ENCODE measurements at places on chromosomes 3 and 15.

- DNase-seq = no peak
Observed at GRCh38 chr3:168847291-168847883, 751.7 kb upstream of the GOLIM4 start.

GRCh38 chr3:121985846-121986245 is 36.2 kb downstream of the ILDR1 start:
- DNase-seq = no peak

DNA sequence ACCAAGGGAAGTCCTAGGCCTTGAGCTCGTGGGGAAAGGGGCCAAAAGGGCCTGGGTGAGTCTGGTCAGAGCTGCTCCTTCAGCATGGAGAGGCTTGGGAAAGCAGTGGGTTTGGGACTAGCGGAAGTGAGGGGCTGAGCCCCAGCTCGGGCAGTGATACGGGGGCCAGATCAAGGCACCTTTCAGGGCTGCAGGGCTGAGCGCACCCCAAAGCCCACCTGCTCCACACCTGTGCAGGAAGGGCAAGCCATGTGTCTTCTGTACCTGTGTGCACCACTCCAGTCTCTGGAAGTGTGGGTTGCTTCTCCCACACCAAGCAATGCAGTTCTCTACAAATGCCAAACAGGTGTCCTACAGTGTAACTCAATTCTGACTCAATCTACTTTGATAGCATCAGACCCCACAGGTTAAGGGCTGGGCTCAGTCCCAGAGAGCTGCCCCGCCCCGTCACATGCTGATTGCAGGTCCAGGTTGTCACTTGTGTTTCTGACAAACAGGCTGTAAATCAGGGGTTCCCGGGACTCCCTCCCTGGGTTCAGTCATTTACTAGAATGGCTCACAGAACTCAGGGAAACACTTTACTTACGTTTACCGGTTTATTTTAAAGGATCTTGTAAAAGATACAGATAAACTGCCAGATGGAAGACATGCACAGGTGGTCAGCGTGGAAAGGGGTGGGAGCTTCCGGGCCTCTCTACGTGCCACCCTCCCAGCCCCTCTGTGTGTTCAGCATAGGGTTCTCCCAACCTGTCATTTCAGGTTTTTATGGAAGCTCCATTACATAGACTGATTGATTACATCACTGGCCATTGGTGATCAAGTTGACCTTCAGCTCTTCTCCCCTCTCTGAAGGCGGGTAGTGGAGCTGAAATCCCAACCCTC is 28.8 kb upstream of the KLF13 start:
- DNase-seq = no peak

GRCh38 chr15:94273826-94274225 is 42.5 kb downstream of the MCTP2 start:
- DNase-seq = no peak

DNA sequence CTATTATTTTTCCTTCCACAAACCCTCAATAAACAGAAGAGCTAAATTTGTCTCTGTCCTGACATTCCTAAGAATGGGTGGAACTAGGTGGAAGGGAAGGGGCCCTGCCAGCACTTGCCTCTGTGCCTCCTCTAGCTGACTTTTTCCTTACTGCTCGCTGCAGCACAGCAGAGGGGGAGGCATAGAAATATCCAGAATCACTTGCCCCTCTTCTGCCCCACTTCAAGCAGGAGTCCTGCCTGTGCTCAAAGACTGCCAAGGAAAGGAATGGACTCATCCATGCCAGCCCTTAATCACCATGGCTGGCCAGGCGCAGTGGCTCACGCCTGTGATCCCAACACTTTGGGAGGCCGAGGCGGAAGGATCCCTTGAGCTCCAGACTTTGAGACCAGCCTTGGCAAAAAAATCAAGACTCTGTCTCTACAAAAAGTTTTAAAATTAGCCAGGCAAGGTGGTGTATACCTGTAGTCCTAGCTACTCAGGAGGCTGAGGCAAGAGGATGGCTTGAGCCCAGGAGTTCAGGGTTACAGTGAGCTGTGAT is 51.8 kb downstream of the ADCY5 start:
- DNase-seq = no peak

DNA sequence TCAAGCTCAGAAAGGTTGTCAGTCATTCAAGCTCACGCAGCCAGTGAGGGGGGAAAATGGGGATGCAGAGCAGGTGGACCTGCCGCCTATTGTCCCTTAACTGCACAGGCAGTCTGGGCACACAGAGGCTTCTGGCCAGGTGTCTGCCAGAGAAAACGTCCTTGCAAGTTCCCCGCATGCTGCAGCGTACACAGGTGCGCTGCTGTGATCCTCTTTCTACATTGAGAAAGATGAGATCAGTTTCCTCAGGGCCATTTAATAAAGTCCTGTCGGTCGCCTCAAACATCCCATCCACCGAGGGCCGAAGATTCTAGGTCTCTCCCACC is 445 bp upstream of the TSEN2 start:
- no peak for DNase-seq

- DNase-seq = no peak
Observed at GRCh38 chr3:184842433-184842832, 30.5 kb downstream of the VPS8 start.

DNA sequence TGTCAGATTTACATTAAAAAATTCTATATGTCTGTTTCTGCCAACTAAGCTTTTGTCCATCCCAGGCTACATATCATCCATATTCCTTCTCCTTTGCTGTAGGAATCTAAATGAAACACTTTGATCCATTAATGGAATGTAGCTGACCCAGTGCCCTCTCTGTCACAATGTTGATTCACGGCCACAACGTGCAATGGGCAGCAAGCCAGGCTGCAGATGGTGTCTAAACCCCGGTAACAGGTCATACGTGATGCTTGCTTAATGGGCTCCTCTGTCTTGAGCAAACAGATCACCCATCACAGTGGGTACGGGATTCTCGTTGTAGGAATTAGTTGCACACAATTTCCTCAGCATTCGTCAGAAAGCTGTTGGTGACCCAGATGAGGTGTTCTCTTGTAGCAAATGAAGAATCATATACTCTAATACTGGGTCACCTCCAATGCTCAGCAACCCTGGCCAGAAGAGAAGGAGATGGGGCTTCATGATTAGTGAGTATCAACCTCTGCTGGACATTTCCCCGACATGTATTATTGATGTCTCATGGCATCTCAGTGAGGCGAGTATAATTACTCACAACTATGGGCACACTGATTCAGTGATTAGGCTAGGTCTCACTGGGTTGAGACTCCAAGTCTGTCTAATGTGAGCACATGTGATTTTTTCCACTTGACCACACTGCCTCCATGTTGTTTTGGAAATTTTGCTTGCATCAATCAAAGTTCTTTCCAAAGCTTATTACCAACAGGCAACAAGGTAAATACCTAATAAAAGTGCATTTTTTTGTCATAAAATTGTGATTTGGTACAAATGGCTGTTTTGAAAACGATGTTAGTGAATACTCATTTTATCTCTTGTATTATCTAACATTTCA is 12.9 kb upstream of the DCBLD2 start:
- no peak for DNase-seq

GRCh38 chr15:70266412-70267121 is 168.8 kb upstream of the TLE3 start:
- no peak for DNase-seq

GRCh38 chr3:32335365-32336112 is 56.1 kb upstream of the CMTM7 start:
- DNase-seq = no peak

GRCh38 chr3:156802821-156803606 is 23.1 kb upstream of the LEKR1 start:
- DNase-seq = no peak

- no peak for DNase-seq
Observed at GRCh38 chr3:171965067-171965712, 74.2 kb upstream of the FNDC3B start.

DNA sequence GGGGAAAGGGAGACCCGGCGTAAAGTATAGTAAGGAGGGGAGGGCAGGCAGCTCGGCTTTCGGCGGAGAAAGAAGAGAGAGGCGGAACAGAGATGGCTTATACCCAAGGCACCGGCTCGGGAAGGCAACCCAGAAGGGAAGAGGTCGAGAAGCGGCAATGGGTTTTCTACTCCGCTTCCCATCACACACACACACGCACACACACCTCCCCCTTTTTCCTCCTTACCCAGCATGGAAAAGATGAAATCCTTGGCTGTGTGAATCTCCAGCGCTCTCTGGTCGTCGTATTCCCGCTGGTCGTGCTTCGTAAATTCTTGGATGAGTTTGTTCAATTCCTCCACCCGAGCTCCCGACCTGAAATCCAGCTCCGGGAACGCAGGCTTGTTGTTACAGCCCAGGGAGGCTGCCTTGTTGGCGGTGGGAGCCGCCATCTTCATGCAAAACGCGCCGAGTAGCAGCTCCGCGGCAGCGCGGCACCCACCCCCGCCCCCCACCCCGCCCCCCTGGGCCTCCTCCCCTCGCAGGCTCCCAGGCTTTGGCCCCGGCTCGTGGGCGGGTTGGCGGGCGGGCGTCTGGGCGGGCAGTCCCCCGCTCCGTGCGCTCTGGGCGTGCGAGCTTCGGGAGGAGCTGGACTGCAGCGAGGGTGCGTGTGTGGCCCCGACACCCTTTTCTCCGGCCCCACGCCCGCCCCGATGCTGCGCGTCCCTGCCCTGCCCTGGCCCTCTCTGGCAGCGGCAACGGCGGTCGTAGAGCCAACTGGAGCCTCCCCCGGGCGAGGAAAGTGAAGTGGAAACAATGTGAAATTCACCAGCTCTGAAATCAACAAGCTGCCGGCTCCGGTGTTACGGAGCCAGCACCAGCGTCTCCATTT is at the start of gene MB21D2:
MB21D2 (minus strand) TSS at position 453 of the 871 bp plus-strand sequence; CDS start at position 437, 16 bp downstream.
- peak; percentile 69 for DNase-seq

- peak; percentile 10 for DNase-seq
Observed at GRCh38 chr3:23993556-23994243, 48.6 kb downstream of the NR1D2 start.

Data from substantia nigra (tissue), 51 donors.